A549 (cell line): ENCODE measurements at places on chromosomes 12 and 14.

DNA sequence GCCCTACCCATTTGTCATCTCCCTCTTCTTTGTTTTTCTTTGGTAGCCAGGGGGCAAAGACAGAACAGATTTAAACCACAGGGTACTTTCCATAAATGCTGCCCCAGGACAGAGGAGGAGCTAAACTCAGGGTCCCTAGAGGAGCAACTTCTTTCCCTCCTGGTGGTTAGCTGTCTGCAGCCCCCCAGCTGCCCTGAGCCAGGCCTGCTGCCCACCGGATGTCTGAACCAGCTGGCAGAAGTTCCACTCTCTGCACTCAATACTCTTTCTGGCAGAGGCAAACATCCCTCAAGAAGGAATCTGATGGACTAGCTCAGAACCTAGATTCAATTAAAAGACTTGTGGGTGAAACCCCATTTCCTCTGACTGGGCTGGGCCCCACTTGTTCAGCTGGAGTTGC, 10.7 kb downstream of the VDR start:
- no peak for DNase-seq

GRCh38 chr14:71056168-71056567, 148.9 kb downstream of the PCNX1 start:
- no peak for DNase-seq

GRCh38 chr12:77594366-77594765, 236.3 kb upstream of the NAV3 start:
- no peak for DNase-seq

GRCh38 chr12:45256721-45257120, 40.8 kb downstream of the ANO6 start:
- DNase-seq, result no peak

GRCh38 chr14:62597143-62597542, 448.1 kb downstream of the KCNH5 start:
- no peak for DNase-seq
